ENCODE measurements at places on chromosomes 1 and 21.

- DNase-seq = no peak
Observed at GRCh38 chr1:221040691-221041285, 161.5 kb downstream of the HLX start.

DNA sequence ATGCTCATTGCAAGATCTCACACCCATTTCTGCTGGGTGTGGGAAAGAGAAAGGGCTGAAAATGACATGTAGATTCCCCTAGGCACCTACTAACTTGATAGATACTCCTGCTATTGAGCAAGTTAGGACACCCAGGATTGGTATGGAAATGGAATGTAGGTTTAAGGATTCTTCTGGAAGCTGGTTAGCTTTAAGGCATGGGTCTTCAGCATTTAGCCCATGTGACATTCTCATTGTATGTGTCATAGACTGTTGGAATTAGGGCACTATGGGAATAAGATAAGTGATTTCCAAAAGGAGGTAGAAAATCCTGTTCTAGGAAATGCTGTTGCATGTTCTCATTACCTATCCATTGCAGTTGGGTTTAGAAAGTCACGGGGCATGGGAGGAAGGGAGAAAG is 76.2 kb downstream of the DISC1 start:
- no peak for DNase-seq

DNA sequence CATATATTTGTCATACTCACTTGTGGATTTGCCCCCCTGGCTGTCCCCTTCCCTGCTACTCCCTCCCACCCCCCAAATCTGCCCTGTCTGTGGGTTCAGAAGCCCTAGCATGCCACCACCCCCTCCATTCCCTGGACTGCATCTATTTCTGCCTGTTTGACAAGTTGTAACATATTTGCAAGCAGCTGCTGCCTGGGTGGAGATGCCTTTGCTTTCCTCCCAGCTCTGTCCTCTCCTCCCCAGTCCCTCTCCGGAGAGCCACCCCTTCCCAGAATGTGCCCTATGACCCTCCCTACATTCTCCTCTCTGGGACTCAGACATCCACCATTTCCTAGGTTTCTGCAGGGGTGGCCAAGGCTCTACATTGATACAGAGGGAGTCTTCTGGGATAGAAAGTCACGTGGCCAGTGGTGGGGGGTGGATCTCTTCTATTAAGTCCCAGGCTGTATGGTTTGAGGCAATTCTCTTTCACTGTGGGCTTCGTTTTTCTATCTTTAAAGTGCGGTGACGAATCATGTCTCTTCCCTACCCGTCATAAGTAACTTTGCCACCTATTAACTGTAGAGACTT is 6.0 kb upstream of the MYOG start:
- no peak for DNase-seq

GRCh38 chr1:186623551-186623950 is 56.7 kb downstream of the PTGS2 start:
- no peak for DNase-seq

GRCh38 chr1:25702101-25702775 is 85.6 kb downstream of the MAN1C1 start:
- no peak for DNase-seq

GRCh38 chr1:82893712-82894470 is 1093.2 kb downstream of the ADGRL2 start:
- DNase-seq = no peak

- no peak for DNase-seq
Observed at GRCh38 chr1:114756009-114756892, 1.5 kb downstream of the CSDE1 start.

DNA sequence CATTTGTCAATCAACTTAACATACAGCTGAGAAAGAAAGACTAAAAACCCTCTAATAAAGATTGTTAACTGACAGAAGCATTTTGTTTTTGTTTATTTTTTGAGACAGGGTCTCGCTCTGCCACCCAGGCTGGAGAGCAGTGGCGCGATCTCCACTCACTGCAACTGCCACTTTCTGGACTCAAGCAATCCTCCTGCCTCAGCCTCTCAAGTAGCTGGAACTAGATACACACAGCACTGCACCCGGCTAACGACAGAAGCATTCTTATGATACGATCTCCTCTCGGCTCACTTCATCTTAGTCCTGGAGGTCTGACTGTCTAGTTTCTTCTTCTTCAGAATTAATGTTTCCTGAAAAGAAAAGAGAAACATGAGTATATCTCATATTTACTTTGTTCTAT is 23.5 kb downstream of the RSPH1 start:
- DNase-seq = no peak

GRCh38 chr1:200483491-200484143 is 73.8 kb upstream of the ZNF281 start:
- no peak for DNase-seq

DNA sequence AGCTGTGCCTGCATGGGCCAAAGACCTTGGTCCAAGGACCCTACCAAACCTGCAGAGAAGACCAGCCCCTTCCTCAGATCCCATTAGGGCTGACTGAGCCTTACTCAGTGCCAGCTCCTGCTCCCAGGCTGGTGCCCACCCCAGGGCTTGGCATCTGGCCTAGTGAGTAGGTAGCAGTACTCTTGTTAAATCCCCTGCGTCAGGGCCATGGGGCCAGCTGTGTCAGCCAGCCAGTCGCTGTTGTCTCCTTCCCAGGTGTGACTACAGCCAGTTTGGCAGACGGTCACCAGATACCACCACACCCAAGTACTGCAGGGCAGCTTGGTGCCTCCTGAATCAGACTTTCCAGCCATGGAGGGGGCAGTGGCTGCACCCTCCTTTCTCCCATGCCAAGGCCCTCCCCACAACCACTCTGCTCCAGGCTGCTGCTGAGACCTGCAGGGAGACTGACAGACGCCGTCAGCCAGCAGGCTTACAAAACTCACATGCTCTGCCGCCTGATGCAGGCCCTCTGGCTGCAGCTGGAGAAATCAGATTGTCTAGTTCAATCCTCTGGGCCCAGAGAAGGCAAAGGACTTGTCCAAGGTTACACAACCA is 3.0 kb downstream of the TENT5B start:
- no peak for DNase-seq

DNA sequence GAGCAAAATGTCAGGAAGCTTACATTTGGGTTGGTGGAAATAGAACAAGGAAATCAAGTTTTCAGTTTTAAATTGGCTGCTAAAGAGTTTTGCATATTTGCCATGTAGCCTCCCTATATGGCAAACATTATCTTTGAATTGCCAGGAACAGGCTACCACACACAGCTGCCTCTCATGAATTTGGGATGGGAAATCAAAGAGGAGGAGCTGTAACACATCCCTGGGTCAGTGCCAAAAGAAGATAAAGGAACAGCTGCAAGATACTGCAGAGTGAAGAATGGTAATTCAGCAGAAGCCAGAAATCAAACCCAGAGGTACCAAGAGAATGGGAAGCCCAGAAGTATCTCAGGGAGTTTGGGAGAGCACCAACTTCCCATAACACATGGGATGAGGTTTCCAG is 18.6 kb upstream of the RASAL2 start:
- DNase-seq = no peak

- DNase-seq = no peak
Observed at GRCh38 chr1:83693427-83694126, 305.4 kb downstream of the TTLL7 start.

DNA sequence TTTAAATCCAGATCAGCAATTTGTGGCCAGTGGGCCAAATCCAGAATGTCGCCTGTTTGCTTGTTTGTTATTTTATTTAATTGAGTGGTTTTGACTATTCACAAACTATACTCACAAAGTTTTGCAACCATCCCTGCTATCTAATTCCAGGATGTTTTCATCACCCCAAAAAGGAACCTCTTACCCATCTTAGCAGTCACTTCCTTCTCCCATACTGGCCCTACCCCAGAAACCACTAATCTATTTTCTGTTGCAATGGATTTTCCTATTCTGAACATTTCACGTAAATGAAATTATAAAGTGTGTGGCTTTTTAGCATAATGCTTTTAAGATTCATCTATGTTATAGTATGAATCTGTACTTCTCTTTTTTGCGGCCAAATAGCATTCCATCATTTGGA is 41.3 kb downstream of the WDTC1 start:
- no peak for DNase-seq

GRCh38 chr1:44256762-44257554 is 43.7 kb downstream of the DMAP1 start:
- no peak for DNase-seq

DNA sequence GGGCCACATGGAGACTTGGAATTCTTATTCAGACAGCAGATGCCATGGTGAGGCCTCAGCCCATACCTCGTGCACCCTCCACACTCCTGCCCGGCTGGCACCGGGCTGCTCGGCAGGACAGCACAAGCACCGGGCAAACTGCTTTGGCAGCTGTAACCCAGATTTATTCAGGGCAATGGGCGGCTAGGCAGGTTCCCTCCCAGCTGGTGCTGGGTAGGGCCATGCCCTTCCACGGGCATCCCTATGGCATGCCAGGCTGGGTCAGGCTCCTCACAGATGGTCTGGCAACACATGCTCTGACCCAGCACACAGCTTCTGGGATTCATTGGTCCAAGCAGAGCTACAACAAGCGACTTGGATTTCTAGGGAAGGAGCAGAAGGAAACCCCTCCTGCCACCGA is 53.4 kb downstream of the ATP1A1 start:
- no peak for DNase-seq

- no peak for DNase-seq
Observed at GRCh38 chr1:55792870-55793269, 577.7 kb upstream of the USP24 start.

GRCh38 chr1:92749024-92749634 is 35.8 kb downstream of the EVI5 start:
- peak; percentile 37 for DNase-seq

DNA sequence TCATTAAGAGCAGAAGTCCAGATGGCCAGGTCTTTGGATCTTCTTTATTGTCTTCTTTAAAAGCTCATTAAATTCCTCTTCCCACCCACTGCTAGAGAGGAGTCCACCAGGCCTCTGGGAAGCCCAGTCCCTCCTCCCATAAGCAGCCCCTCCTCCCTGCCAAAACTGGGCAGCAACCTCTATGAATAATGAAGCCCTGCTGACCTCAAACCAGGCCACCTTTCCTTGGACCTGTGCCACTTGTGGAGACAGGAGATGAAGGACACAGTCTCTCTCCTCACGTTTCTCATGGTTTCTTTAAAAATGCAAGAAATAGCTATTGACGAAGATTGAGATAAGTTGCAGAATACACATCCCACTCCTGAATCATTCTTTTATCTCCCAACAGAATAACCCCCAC is 112.8 kb downstream of the EDEM3 start:
- DNase-seq = no peak

GRCh38 chr1:180252638-180253536 is 22.8 kb downstream of the LHX4 start:
- DNase-seq = peak; percentile 49

DNA sequence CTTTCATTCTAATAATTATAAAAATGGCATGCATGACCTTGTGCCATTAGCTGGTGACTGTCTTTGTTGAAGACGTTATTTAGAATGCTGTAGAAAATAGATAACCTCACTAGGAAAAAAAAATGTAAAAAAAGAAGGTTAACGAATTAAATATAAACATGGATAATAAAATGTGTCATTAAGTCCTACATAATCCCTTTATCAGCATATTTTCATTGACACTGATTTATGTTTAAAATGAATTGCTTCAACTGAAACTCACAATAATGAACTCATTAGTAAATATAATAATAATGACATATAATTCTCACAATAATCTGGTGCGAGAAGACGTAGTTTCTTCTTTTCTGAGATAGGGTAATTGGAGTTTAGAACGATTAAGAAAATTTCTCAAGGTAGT is 4.7 kb downstream of the TMPRSS15 start:
- no peak for DNase-seq

DNA sequence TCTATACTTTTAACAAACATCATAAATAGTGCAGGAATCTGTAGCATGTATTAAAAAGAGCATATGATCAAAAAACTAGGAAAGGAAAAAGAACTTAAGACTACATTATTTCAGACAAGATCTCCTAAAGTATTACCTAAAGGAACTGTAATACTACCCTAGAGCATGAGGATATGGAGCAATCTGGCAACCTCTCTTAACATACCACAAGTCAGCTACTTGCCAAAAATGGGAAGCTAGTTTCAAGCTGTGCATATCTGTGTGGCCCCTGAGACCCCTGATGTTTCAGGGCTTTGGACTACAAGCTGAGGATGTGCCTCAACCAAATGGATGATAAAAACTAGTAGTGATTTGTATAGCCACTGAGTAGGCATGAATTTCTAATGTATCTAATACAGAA is 525.6 kb downstream of the PTBP2 start:
- DNase-seq = no peak

All from hematopoietic multipotent progenitor cell treated with erythropoietin and hydrocortisone succinate and interleukin-3 and kit ligand, for 17 days (in vitro differentiated cells).